CD4-positive, alpha-beta T cell treated with Interleukin-6 at 100 ng/mL for 8 hours (primary cell): ENCODE measurements at places on chromosomes 5 and 9.

GRCh38 chr9:135604437-135605237, 34.7 kb downstream of the GLT6D1 start:
- no peak for DNase-seq

- no peak for DNase-seq
Measured at GRCh38 chr5:136166909-136167308, 26.1 kb downstream of the SMIM32 start.

DNA sequence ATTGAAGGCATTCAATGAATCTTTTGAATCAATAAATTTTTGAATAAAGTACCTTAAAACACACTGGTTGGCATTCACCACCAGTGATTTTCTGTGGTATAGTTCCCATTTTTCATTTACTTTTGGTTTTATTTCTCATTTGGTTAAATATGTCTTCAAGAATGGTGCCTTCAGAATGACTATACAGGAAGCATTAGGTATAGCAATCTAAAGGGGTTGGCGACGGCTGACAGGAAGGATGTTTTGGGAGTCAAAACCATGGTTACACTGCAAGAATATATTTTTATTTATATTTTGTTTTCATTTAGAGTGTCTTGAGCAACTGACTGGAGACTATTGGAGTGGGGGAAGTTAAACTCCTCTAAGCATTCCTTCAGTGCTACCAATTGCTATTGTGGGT, 235.7 kb downstream of the HTR1A start:
- DNase-seq, result no peak

DNA sequence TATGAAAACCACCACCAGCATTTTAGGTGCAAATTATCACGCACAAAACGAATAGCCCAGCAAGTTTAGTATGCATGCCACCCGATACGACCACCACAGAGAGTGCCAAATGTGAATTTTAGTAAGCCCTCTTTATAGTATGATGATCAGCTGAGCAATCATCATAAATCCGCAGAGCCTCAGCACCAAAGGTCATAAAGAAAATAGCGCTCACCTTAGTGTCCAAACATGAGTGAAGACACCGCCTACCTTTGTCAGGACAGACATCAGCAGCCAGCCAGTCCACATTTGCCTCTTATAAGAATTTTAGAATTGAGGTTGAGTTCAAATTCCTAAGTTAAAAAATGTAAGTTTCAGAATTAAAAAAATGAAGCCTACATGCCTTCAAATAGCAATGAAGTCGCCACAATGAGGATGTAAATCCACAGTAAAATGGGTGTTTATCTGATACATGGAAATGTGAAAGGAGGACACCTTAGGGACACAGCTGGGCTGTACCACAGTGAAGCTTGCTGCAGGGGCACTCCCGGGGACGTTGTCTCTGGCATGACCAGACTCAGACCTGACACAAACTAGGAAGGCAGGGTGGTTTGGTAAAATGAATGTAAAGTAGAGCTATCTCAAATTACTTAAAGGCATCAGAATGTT, 149.0 kb downstream of the AUH start:
- DNase-seq, result no peak

- no peak for DNase-seq
Measured at GRCh38 chr9:111712369-111712768, 51.0 kb downstream of the GNG10 start.

DNA sequence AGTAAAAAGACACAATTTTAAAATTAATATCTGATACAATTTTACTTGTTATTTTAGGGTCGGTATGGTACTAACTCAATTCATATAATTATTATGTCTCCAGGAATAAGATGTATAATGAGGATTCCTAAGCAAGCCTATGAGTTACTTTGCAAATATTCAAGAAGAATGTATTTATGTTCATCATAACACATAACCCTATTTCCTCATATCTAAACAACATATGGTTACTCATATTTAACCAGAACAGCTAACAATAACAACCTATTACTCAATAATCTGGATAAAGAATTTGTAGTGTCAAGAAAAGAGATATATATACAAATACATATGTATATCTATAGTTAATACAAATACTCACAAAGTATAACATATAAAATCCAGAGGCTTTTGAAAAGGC, 285.9 kb downstream of the ARL15 start:
- no peak for DNase-seq

DNA sequence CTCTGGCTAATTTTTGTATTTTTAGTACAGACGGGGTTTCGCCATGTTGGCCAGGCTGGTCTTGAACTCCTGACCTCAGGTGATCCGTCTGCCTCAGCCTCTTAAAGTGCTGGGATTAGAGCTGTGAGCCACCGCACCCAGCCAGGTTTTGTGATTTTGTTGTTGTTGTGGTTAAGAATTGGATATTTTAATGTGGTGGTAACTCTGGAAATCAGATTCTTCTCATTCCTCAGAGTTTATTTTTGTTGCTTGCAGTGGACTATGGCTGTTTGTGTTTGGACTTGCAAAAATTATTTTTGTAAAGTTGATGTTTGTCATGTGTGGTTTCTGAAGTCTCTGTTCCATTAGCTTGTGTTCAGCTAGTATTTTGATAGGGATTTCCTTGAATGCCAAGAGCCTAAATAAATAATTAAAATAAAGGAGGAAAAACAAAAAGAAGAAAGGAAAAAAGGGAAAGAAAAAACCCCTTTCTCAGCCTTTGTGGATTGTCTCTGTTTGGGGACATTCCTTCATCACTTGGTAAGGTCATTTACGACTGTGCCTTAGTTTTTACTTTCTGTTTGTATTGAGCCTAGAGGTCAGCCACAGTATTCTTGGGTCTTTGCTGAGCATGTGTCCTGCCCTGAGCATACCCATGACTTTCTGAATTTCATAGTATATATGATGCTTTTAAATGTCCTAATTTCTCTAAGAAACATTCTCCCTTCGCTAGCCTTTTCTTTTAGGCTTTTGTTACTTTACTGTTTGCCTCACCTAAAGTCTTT, 37.3 kb downstream of the PBX3 start:
- no peak for DNase-seq

- DNase-seq, result no peak
Measured at GRCh38 chr5:171989946-171990712, 16.3 kb downstream of the FBXW11 start.

DNA sequence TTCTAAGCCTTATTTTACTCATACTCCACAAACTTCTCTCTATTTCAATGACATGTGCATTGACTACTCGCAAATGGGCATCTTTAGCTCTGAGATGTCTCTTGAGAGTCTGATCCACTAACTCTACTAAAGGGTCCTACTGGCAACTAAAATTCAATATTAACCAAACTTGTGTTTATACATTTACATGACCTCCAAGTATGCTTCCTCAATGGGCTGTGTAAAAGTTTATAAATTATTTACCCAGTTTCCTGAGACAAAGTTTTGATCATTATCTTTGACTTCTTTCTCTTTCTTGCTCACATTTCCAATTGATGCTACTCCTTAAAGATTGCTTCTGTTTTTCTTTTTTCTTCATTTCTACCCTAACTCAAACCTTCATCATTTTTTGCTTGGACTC, 510.1 kb upstream of the DAB2 start:
- no peak for DNase-seq

DNA sequence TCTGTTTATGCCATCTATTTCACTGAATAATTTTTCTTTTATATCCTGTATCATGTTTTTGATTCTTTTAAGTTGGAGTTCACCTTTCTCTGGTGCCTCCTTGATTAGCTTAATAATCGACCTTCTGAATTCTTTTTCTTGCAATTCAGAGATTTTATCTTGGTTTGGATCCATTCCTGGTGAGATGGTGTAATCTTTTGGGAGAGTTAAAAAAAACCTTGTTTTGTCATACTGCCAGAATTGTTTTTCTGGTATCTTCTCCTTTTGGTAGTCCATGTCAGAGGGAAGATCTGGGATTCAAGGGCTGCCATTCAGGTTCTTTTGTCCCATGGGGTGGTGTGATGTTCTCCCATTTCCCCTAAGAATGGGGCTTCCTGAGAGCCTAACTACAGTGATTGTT, 800.8 kb upstream of the TYRP1 start:
- no peak for DNase-seq

GRCh38 chr9:4056187-4056586, 243.7 kb downstream of the GLIS3 start:
- DNase-seq, result no peak

GRCh38 chr5:65855766-65856315, 70.5 kb upstream of the ERBIN start:
- DNase-seq, result no peak

DNA sequence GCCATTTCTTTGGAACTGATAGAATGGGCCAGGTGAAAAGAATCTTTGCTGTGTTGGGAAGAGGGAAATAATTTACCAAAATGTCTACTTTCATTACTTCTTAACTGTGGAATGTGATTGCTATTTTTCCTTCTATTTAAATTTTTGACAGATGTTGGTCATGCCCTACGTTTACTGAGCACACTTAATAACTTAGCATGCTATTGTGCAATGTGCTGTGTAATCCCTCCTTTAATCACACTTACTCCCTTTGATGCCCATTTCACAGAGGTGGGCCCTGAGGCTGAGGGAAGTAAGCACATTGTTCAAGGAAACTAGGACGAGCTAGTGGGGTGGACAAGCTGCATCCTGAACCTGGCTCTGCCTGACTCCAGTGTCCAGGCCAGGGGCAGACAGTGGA, 47.8 kb upstream of the INSYN2B start:
- DNase-seq, result no peak

DNA sequence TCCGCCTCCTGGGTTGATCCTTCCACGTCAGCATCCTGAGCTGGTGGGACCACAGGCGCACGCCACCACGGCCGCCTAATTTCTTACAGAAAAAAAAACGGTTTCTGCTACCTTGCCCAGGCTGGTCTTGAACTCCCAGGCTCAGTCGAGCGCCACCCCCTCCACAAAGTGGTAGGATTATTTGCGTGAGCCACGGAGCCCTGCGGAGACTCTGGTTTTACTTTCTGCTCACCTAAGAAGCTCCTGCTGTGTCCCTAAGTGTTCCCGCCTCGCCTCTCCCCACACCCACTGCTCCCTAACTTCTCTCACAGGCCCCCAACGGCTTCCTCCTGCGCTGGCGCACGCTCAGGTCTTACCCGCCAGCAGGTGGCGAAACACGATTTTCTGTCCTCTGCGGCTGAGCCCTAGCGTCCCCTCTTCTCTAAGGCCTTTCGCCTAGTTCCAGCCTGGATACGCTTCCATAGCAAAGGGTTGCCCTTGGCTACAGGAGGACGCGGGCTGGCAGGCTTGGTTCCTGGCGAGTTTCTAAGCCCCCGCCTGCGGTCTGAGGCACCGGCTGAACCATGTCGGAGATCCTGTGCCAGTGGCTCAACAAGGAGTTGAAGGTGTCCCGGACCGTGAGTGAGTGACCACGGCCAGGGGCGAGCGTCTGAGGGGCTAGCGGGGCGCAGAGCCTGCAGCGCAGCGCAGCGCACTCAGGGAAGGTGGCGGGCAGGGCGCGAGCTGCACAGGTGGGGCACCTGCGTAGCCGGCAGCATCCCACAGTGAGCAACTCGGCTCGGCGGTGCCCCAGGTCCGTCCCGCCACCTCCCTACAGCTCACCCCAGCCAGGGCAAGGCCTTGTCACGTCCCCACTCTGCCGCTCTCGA, at the start of gene SPEF2:
TSS of gene SPEF2 (plus strand) at position 429 of the 869 bp plus-strand sequence. CDS start at position 564, 135 bp downstream.
- DNase-seq, result peak; percentile 75

- no peak for DNase-seq
Measured at GRCh38 chr9:132244582-132245455, 83.0 kb downstream of the NTNG2 start.

GRCh38 chr9:120386390-120387131, 193.4 kb downstream of the CDK5RAP2 start:
- no peak for DNase-seq

GRCh38 chr9:82606492-82607382, 456.2 kb downstream of the RASEF start:
- DNase-seq, result no peak

DNA sequence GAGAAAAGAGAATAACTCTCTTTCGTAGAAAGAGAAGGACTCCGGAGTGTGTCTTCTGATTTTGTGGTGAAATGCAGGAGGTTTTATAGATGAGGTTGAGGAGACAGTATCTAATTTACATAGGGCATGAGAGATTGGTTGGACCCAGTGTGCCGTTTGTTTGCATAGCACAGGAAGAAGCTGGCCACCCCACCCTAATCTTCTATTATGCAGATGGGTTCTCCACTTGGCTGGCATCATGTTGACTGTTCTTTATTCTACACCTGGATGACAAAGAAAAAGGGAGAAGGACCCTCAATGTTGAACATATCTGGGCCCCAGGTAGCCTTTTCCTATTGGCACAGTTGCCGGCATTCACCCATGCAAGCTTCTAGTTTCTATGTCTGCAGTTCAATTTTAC, 23.2 kb upstream of the MINAR2 start:
- DNase-seq, result no peak

- DNase-seq, result peak; percentile 95
Measured at GRCh38 chr9:136539427-136540421, 6.1 kb downstream of the NOTCH1 start.
